ENCODE measurements at places on chromosomes 16 and 17.

DNA sequence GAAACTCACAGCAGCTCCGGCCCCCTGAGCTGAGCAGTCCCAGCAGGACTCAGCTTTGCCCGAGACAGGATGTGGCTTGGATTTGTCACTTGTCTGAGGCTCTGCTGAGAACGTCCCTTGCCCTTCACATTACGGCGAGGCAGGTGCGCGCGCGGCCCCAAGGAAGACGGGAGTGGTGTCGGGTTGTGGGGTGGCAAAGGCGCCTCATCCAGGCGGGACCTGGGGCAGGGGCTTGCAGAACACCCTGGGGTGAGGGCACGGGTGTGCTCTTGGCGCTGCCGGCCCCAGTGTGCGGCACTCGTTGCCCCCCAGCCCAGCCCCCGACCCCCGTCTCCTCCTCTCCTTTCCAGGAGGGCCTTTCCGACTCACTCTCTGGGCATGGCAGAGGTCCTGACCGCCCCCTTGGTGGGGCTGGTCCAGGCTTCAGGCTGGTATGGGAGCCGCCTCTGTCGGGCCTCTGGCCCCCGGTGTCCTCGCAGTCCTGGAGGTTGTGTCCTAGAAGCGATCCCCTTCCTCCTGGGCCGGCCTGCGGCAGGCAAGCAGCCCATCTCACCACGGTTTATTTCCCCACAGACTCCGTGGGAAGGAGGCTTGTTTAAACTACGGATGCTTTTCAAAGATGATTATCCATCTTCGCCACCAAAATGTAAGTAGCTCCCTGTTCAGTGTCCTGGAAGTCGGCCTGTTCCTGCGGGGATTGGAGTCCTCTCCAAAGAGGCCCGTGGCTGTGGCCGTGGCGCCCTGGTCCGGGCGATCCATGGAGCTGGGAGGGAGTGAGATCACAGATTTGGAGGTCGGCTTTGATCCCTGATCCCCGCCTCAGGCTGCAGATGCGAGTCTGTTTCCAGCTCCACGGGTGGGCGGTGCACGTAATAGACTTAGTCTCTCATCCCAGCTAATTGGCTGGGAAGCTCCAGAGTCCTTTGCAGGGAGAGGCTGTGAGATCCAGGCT lies 5.9 kb downstream of the UBE2I start:
- no peak overlapping the region for H3K4me3 ChIP-seq
- no peak for DNase-seq
- H3K27ac ChIP-seq = no peak overlapping the region
- H3K36me3 ChIP-seq = peaks cover 11% of the 10 kb centered on the region
- no peaks in the 10 kb centered on the region for H3K27me3 ChIP-seq
- no peaks in the 10 kb centered on the region for H3K4me1 ChIP-seq

DNA sequence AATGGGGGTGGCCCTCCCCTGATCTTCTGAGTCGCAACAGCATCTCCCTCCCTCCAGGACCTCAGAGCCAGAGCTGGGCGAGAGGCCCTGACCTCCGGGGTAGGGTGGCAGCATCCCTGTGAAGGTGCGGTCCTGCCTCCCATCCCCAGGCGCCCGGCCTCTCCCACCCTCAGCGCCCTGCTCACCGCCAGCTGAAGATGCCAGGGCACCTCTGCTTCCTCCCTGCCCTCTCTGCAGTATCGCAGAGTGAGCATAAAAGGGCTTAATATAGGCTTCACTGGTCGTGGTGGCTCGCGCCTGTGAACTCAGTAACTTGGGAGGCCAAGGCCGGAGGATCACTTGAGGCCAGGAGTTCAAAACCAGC lies 10.7 kb upstream of the MPP2 start:
- H3K27me3 ChIP-seq = peaks cover 38% of the 10 kb centered on the region
- no peaks in the 10 kb centered on the region for H3K4me1 ChIP-seq
- H3K27ac ChIP-seq = no peak overlapping the region

DNA sequence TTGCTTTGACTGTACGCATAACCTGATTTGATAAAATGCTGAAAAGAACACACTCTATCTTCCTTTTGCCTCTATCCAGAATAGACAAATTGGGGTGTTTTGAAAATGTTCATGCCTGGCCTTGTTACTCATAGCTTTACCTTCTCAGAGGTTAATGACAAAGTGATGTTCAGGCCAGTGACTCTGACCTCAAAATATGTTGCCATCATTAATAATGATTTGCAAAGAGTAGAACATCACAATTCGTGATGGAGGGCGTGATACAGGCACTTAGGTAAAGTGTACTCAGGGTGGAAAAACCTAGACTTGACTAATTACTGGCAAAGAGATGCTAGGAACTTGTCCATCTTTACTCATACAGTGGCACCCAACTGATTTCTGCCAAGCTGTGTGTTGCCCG lies 656.6 kb upstream of the SOX9 start:
- peaks cover 5% of the 10 kb centered on the region for H3K27me3 ChIP-seq
- H3K36me3 ChIP-seq = no peaks in the 10 kb centered on the region
- no peaks in the 10 kb centered on the region for H3K4me1 ChIP-seq
- no peak overlapping the region for H3K4me3 ChIP-seq
- no peak for DNase-seq

DNA sequence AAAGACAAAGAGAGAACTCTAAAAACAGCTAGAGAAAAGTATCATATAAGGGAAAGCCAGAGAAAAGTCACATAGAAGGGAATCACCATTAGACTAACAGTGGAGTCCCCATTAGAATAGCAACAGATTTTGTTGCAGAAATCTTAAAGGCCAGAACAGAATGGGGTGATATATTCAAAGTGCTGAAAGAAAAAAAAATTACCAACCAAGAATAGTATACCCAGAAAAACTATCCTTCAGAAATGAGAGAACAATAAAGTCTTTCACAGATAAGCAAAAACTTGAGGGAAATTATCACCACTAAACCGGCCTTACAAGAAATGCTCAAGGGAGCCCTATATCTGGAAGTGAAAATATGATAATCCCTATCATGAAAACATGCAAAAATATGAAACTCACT lies 51.9 kb upstream of the NSRP1 start:
- H3K27ac ChIP-seq = no peak overlapping the region
- no peak for DNase-seq
- no peaks in the 10 kb centered on the region for H3K4me1 ChIP-seq
- H3K4me3 ChIP-seq = no peak overlapping the region
- peaks cover 11% of the 10 kb centered on the region for H3K27me3 ChIP-seq

DNA sequence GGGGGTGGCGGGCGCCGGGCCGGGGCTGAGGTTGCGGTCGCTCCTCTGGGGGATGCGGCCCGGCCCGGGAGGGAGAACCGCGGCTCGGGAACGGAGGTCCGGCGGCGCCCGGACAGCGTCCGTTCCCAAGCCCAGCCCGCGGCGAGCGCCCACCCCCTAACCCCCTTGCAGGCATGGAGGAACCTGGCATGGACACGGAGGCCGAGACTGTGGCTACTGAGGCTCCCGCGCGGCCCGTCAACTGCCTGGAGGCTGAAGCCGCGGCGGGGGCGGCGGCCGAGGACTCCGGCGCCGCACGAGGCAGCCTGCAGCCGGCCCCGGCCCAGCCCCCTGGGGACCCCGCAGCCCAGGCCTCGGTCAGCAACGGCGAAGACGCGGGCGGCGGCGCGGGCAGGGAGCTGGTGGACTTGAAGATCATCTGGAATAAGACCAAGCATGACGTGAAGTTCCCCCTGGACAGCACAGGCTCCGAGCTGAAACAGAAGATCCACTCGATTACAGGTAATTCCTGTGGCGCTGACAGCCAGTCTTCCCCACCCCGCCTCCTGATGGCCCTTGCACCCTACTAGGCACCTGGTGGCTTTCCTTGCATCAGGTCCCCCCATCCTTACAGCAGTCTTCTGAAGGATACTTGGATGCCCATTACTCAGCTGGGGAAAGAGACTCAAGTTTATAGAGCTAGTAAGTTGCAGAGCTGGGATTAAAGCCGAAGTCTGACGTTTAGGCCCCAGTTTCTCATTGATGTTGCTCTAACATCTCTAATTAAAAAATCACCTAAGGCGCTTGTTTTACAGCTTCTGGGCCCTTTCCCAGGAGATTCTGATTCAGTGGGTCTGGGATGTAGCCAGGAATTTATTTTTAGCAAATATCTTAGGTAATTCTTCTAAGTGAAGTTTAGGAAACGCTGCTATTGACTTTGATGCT lies 514 bp downstream of the UBFD1 start:
- no peaks in the 10 kb centered on the region for H3K27me3 ChIP-seq
- peak overlapping the region; percentile 94 for H3K4me3 ChIP-seq

- H3K36me3 ChIP-seq = peaks cover 3% of the 10 kb centered on the region
- H3K4me3 ChIP-seq = peak overlapping the region; percentile 68
- H3K27me3 ChIP-seq = no peaks in the 10 kb centered on the region
- peaks cover 81% of the 10 kb centered on the region for H3K4me1 ChIP-seq
- H3K27ac ChIP-seq = peak overlapping the region; percentile 75
These were observed 455.5 kb downstream of the SOX9 start for GRCh38 chr17:72576289-72576759.

DNA sequence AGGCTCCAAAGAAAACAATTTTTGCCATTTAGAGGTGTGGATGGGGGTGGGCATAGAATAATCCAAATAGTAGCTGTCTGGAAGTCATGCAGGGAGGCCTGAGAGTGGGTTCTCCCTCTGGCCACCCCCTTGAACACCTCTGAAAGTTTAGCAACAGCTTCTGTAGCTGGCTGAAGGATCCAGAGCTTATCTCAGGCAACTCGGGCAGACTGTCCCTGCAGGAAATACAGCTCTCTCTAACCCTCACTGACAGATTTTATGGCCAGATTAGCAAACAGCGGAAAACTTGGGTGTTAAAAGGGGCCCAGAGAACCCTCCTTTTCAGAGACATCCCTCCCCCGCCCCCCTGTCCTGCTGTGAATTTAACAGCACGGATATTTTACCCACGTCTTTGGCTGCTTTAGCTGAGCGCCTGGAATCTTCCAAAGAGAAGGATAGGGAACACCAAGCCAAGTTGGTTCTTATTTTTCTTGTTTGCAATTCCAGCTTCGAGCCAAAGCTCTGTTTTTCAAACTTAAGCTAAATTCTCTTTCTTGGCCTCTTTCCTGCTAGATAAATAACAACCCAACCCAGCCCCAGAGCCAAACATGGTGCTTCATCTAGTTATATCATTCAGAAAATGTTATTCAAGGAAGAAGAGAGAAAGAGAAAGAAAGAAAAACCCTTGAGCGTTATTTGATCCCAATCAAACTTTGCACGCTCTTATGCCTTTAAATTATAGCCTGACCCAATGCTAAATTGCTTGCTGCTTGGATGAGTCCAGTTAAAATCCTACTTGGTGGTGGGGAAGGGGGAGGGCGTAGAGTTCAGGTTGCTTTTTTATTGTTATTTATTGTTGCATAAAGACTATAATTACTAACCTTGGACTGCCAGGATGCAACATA lies 2.3 kb upstream of the HOXB2 start:
- H3K27me3 ChIP-seq = peaks cover 61% of the 10 kb centered on the region
- H3K36me3 ChIP-seq = peaks cover 20% of the 10 kb centered on the region
- peaks cover 58% of the 10 kb centered on the region for H3K4me1 ChIP-seq
- DNase-seq = no peak
- peak overlapping the region; percentile 95 for H3K27ac ChIP-seq
- peak overlapping the region; percentile 98 for H3K4me3 ChIP-seq

GRCh38 chr16:72856797-72857196 lies 191.1 kb downstream of the ZFHX3 start:
- no peaks in the 10 kb centered on the region for H3K27me3 ChIP-seq
- H3K36me3 ChIP-seq = peaks cover 18% of the 10 kb centered on the region
- peaks cover 57% of the 10 kb centered on the region for H3K4me1 ChIP-seq
- no peak for DNase-seq
- no peak overlapping the region for H3K27ac ChIP-seq

- no peak for DNase-seq
- H3K4me3 ChIP-seq = no peak overlapping the region
- H3K4me1 ChIP-seq = peaks cover 5% of the 10 kb centered on the region
- H3K36me3 ChIP-seq = no peaks in the 10 kb centered on the region
- H3K27me3 ChIP-seq = no peaks in the 10 kb centered on the region
These were observed 24.7 kb upstream of the KLHDC4 start for GRCh38 chr16:87790292-87791100.

GRCh38 chr17:27351759-27352158 lies 57.8 kb downstream of the WSB1 start:
- peak overlapping the region; percentile 83 for H3K4me3 ChIP-seq
- peaks cover 4% of the 10 kb centered on the region for H3K36me3 ChIP-seq
- no peak for DNase-seq
- H3K4me1 ChIP-seq = peaks cover 21% of the 10 kb centered on the region
- H3K27me3 ChIP-seq = no peaks in the 10 kb centered on the region

DNA sequence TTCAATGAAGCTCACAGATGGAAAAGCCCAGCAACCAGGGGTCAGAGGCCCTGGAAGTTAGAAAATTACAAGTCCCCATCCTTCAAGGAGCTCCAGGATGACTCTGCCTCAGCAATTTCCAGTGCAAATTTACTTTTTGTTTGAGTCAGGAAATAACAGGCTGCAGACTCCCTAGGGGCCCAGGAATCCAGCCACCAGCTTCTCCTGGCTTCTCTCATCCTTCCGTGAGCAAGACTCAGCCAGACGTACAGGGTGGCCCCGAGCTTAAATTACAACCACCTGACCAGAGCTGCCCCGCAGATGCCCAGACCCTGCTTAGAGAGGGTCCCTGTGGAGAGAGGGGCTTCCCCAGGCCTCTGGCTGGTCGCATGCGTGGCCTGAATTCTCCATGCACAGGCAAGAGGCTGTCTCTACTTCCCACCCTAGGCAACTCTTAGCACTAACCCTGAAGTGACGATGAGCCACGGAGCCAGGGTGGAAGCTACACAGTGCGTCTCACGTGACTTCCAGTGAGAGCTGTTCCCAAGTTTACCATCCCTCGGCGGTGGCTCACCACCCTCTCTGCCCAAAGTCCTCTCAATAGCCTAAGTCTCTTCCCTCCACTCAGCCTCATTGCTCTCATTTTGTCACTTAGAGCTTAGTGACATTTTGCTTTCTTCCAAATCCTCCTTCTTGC lies 27.1 kb downstream of the GPR142 start:
- H3K36me3 ChIP-seq = no peaks in the 10 kb centered on the region
- DNase-seq = no peak
- no peak overlapping the region for H3K27ac ChIP-seq
- H3K4me1 ChIP-seq = peaks cover 19% of the 10 kb centered on the region

- no peaks in the 10 kb centered on the region for H3K36me3 ChIP-seq
- DNase-seq = no peak
- no peak overlapping the region for H3K27ac ChIP-seq
- H3K4me3 ChIP-seq = no peak overlapping the region
- no peaks in the 10 kb centered on the region for H3K27me3 ChIP-seq
- H3K4me1 ChIP-seq = peaks cover 4% of the 10 kb centered on the region
These were observed 616 bp downstream of the PECAM1 start for GRCh38 chr17:64390044-64390443.

DNA sequence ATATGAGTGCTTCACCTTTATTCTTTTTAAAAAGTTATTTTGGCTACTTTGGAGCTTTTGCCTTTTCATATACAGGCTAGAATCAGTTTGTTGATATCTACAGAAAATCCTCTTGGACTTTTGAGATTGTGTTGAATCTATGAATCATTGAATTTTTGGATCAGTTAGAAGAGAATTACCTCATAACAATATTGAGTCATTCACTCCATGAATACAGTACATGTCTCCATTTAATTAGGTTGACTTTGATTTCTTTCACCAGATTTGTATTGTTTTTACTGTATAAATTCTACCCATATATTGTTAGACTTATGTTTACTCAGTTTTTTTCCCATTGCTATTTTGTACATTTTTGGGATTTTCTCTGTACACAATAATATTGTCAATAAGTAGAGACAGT lies 54.4 kb downstream of the TAOK1 start:
- H3K4me3 ChIP-seq = no peak overlapping the region
- no peak overlapping the region for H3K27ac ChIP-seq
- no peak for DNase-seq

GRCh38 chr16:66427036-66427860 lies at the start of gene BEAN1:
BEAN1 (plus strand) TSS chr16:66427295; CDS start chr16:66437677, 10,382 bp downstream.
- peaks cover 89% of the 10 kb centered on the region for H3K27me3 ChIP-seq
- DNase-seq = no peak
- H3K36me3 ChIP-seq = no peaks in the 10 kb centered on the region
- peak within 1 kb of the TSS; percentile 23 for H3K27ac ChIP-seq
- H3K4me3 ChIP-seq = peak within 1 kb of the TSS; percentile 81
- no peaks in the 10 kb centered on the region for H3K4me1 ChIP-seq

- no peaks in the 10 kb centered on the region for H3K27me3 ChIP-seq
- peaks cover 10% of the 10 kb centered on the region for H3K4me1 ChIP-seq
- no peak for DNase-seq
These were observed 49.0 kb downstream of the BCL7C start for GRCh38 chr16:30844671-30845449.

Data from type B pancreatic cell (in vitro differentiated cells).